ENCODE measurements at places on chromosomes 4 and X. TPM values are rescaled to one million over a fixed set of nuclear protein-coding genes. Genes with fewer than 3 reads are reported as not detected.

Gene ERVMER34-1
- not detected for total RNA-seq

GRCh38 chr4:82900066-82900410, 497 bp upstream of the THAP9 start:
- H3K27ac ChIP-seq: no peak overlapping the region
- DNase-seq: no peak
- peaks cover 2% of the 10 kb centered on the region for H3K27me3 ChIP-seq
- H3K4me1 ChIP-seq: peaks cover 42% of the 10 kb centered on the region

Gene NELFA
- total RNA-seq: 42.6 TPM

DNA sequence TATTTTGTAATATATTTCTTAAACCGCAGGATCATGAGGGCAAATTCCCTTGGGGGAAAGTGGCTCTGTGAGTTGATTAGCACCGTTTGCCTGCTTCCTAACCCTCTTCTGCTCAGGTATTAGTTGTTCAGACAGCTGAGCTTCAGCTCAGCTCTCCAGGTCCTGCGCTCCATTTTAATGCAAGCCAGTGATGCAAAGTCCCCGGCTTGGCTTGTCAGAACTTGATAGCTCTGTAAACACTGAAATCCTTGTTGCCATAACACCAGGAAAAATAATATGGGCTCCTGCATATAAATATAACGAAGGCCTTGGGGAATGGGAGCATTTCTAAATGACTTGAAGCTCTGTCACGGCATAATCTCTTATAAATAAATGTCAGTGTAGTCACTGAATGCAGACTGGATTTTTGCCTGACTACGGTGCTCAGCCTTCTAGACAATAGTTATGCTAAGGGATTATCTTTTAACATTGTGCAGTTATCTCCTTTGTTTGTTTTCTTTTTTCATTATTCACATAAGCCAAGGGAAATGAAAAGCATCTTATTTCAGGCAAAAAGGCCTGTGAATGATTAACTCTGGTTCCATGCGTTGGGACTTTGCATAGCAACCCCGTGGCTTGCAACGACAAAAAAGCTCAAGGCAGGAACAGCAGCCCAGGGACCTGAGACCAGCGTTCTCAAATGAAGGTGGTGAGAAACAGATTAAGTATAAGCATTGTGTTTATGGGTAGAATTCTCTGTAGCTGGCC, 253.2 kb downstream of the SPRY1 start:
- no peak for DNase-seq
- no peak overlapping the region for H3K27ac ChIP-seq
- peaks cover 1% of the 10 kb centered on the region for H3K36me3 ChIP-seq
- no peaks in the 10 kb centered on the region for H3K27me3 ChIP-seq
- H3K4me1 ChIP-seq: no peaks in the 10 kb centered on the region

DNA sequence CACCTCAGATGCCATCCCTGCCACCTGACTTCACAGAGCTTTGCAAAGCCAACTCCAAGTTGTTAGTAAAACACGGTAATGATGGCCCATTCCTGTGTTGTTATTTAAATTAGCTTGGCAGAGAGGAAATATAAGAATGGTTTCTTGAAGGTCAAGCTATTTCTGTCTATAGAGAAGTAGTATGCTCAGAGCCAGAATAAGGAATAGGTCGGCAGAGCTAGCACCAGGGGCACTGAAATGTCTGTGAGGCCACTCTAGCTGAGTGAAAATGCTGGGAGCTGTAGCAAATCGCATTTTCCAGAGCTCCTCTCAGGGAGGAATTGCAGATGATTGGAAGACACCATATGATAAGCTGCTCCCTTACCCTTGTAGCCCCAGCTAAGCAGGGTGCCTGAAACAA, 615.4 kb upstream of the NR3C2 start:
- H3K27ac ChIP-seq: no peak overlapping the region
- H3K27me3 ChIP-seq: no peaks in the 10 kb centered on the region
- DNase-seq: no peak
- no peaks in the 10 kb centered on the region for H3K4me1 ChIP-seq

DNA sequence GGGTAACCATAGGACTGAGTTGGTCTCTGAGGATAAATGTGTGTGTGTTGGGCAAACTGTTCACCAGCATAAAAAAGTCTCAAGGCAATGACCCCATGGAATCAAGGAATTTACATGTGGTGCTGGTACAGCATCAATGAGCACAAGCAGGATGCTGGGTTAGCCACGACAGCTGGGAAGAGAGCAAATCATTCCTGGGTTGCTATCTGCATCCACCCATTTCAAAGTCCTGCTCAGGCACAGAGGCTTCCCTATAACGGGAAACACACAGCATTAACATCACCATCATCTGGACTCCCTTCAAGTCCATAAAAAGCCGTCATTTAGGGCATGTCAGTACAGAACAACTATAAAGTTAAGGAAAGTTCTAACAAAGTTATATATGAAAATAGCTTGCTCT, 41.6 kb downstream of the CCDC149 start:
- no peaks in the 10 kb centered on the region for H3K27me3 ChIP-seq
- no peaks in the 10 kb centered on the region for H3K36me3 ChIP-seq
- no peak overlapping the region for H3K27ac ChIP-seq
- H3K4me3 ChIP-seq: no peak overlapping the region

Gene SULT1B1
- 0.26 TPM for total RNA-seq

Gene AREG
- total RNA-seq: 0.19 TPM

Gene PRRG1
- not detected for total RNA-seq

DNA sequence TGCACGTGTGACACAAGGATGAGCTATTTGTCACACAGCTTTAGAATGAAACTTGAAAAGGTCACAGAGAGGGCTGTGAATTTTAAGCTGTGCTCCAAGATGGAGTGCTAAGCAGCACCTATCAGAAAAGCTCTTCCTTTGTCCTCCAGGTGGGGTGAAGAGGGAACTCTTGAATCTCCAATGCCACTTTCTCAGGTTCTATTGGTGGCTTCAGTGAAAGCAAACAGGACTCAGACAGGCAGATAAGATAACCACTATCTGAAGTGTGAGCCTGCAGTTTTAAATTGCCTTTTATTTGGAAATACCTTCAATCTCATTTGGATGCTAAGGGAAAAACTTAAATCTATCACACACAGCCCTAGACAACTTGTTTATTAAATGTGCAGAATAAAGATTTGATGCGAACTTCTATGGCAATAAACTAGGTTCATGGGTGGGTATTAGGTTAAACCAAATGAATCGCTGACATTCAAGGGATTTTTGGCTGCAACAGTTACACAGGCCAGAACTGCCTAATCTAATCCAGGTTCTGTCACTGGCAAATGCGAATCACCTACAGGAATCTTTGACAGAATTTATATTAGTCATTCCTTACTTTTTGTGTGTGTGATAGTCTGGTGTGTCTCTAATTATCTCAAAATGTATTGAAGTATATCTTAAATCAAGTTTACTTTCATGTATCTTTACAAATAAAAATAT, 13.6 kb upstream of the PDGFRA start:
- no peak for DNase-seq
- H3K36me3 ChIP-seq: no peaks in the 10 kb centered on the region
- no peak overlapping the region for H3K27ac ChIP-seq
